Activated T-cell treated with anti-CD3 and anti-CD28 coated beads, Interleukin-2, amount 50 U/mL, for 1 hour (primary cell): ENCODE measurements at places on chromosomes 12 and 14.

- DNase-seq = no peak
Observed at GRCh38 chr14:84181072-84181471, 1348.9 kb upstream of the FLRT2 start.

DNA sequence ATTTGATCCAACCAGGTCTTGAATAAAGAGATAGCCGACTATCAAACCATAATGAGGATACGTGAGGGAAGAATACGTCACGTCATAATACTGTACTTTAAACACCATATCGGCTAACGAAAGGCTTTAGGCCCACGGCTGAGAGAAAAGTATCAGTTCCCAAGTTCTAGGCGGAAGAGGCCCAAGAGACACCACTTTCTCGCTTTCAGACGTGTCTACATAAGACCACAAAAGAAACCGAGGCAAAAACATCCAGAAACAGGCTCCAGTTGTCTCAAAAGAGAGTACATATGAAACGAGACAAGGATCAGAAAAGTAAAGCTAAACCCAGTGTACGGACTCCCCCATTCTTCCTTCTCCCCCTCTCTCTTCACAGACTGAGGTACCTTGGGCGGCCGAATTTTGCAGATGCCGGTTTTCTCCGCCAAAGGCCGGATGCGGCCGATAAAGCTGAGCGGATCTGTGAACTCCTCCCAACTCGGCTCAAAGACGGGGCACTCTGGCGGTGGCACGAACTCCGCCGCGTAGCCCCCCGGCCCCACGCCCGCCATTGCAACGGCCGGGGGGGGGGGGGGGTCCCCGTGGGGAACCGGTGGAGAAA, 479 bp downstream of the KDM5A start:
- DNase-seq = no peak

- peak; percentile 45 for DNase-seq
Observed at GRCh38 chr12:123269395-123269892, 2.2 kb downstream of the CDK2AP1 start.

GRCh38 chr12:20865873-20866272, 55.4 kb downstream of the SLCO1B3 start:
- no peak for DNase-seq

GRCh38 chr12:85843606-85844310, 7.5 kb upstream of the RASSF9 start:
- no peak for DNase-seq

DNA sequence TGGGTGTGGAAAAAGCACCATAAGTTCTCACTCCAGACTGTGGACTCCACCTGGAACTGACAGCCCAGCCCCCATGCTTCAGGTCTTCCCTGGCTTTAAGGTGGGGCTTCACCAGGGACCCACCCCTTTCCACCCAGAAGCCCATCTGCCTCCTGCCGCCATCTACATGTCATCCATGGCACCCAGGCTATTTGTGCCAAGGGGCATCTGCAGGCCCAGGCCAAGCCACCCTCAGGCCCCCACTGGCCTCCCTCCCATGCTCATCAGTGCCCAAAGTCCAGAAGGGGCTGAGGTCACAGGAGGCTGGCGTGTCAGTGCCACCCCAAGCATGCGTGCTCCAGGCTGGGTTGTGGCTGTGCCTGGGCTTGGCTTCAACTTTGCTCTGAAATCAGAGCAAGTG, 212.2 kb upstream of the DIO3 start:
- no peak for DNase-seq

DNA sequence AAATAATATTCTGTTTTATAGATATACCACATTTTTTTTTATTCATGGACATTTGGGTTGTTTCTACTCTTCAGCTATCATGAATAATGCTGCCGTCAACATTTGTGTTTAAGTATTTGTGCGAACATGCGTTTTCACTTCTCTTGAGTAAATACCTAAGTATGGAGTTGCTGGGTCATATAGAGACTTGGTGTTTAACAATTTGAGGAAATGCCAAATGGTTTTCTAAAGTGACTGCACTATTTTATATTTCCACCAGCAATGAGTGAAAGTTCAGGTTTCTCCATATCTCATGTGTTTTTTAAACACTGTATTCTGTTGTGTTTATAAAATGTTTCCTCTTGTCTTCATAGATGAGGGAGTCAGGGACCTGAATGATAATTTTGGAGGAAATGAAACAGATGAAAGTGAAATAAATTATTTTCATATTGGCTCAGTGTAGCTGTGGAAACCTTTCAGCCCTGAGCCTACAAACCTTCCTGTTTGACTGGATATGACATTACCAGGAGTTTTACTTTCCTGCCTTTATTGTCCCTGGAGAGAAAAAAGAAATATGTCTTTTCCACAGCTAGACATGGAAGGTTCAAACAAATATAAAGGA, 26.3 kb downstream of the DAAM1 start:
- no peak for DNase-seq
